ENCODE measurements at places on chromosomes 7 and 10.

- DNase-seq = peak; percentile 37
Observed at GRCh38 chr10:100038561-100039071, 28.9 kb upstream of the DNMBP start.

- no peak for DNase-seq
Observed at GRCh38 chr7:138468244-138469123, 8.4 kb downstream of the TRIM24 start.

DNA sequence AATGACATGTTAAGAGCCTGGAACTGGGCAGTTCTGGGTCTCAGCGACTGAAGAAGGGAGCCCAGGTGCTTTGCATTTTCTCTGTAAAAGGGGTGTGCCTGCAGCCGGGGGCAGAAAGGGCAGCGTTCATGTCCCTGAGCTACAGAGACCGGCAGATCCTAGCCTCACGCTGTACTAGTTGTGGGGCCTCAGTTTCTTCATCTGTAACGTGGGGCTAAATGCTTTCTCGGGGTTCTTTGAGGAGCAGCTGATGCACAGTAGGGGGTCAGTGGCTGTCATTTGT is 79.6 kb downstream of the NEURL1 start:
- no peak for DNase-seq

- peak; percentile 98 for DNase-seq
Observed at GRCh38 chr7:76294344-76295024, 8.0 kb upstream of the HSPB1 start.

DNA sequence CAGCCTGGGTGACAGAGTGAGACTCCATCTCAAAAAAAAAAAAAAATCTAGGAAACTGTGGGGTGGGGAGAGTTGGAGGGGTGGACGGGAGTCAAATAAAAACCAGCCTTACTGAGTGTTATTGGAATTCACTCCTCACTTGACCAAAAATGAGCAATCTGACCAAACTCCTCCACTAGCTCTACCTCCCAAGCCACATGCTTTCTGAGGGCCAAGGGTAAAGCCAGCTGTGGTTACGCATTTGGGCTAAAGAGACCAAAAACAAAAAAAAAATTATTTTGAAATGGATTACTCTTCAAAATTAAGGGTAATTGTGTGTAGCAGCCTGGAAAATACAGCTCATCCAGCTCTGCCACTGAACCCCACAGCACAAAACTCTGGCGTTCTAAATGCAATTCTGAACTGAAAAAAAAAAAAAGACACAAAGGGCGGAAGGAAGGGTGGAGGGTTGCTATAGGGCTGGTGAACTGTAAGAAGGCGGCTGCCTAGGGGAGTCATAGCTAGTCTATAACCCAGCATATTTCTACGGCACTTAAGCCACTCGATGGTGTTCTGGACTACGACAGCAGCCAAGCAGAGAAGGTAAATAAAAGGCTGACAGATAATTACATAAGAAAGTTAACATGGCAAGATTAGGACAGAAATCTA is 7.8 kb downstream of the ELMO1 start:
- DNase-seq = no peak
